Mucosa of descending colon (tissue), 3 donors: ENCODE measurements at places on chromosomes 12 and 14.

DNA sequence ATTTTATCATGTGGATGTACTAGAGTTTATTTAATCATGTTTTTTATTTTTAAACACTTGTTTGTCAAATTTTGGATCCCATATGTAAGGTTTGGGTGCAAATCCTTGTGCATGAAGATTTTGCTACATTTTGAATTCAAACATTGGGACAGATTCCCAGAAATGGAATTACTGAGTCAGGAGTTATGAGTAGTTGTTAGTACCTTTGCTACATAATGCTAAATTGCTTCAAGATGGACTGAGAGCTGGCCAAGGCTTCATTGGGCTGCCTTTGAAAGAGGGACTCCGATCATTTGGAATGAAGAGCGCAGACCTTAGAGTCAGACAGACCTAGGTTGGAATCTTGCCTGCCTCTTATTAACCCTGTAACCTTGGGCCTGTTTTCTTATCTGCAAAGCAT, 154.9 kb upstream of the PWP1 start:
- DNase-seq = no peak

DNA sequence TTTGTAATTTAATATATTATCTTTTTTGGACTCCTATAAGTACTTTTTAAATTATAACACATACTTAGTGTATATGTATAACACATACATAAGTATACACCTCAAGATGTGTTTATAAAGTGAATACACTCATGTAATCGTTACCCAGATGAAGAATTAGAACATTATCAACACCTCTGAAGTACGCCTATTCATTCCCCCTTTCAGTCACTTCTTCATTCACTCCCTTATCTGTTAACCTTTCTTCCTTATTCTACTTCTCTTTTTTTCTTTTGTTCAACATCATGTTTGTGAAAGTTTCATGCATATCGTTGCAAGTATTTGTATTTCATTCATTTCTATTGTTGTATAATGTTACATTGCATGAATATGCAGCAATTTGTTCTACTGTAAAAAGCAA, 98.5 kb downstream of the ARID2 start:
- DNase-seq = no peak

- no peak for DNase-seq
These were observed 140.0 kb downstream of the DPF3 start for GRCh38 chr14:72753879-72754400.

- no peak for DNase-seq
These were observed 178.3 kb downstream of the NAV3 start for GRCh38 chr12:78009031-78009430.

- no peak for DNase-seq
These were observed 11.9 kb downstream of the FAM222A start for GRCh38 chr12:109725321-109726105.

- DNase-seq = no peak
These were observed 38.5 kb downstream of the LRIG3 start for GRCh38 chr12:58881816-58882215.

GRCh38 chr14:79570648-79571047, 640.7 kb downstream of the DIO2 start:
- no peak for DNase-seq

DNA sequence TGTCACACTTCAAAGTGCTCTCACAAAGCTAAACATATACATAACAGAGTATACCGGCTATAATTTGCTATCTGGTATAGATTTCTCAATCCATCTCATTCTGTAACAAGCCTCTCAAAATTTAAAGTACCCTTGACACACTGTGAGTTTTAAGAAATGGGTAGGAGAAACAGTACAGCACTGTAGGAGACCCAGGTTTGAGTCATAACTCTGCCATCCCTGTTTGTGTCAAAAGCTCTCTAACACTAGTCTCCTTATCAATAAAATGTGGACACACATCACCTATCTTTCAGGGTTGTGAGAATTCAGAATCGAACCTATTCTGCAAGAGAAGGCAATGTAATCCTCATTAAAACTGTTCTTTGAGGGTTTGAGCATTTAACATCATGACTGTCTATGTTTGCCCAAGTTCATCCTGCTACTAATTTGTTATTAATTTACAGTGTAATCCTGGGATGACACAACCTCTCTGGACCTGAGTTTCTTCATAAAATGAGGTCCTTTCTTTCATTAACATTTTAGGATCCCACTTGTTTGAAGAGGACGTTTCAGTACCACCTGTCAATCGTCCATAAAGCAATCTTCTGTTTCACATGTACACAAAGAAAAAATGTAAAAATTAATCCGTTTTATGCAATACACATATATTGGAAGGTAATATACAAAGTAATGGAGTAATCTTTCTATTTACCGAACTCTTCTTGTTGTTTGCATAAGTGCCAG, 12.1 kb downstream of the SPTSSA start:
- no peak for DNase-seq

DNA sequence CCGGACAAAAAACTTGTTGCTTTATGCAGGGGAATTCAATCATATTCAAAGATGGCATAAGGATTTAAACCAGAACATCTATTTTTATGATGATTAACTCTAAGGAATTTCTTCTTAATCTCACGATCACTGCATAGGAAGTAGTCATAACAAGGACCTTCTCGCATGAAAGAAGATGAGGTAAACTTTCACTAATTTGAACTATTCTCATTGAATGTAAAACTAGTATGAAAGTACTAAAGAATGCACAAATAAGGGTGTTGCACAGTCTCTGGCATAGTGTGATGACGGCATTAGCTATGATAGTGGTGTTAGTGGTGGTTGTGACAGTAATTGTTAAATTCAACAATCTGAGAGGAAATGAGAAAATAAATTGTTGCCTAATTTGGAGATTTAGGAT, 280.0 kb downstream of the SLC6A15 start:
- DNase-seq = no peak

- DNase-seq = no peak
These were observed 458.4 kb upstream of the RGS6 start for GRCh38 chr14:71473843-71474242.

- peak; percentile 91 for DNase-seq
These were observed 2.7 kb downstream of the ASPG start for GRCh38 chr14:104087981-104088850.

DNA sequence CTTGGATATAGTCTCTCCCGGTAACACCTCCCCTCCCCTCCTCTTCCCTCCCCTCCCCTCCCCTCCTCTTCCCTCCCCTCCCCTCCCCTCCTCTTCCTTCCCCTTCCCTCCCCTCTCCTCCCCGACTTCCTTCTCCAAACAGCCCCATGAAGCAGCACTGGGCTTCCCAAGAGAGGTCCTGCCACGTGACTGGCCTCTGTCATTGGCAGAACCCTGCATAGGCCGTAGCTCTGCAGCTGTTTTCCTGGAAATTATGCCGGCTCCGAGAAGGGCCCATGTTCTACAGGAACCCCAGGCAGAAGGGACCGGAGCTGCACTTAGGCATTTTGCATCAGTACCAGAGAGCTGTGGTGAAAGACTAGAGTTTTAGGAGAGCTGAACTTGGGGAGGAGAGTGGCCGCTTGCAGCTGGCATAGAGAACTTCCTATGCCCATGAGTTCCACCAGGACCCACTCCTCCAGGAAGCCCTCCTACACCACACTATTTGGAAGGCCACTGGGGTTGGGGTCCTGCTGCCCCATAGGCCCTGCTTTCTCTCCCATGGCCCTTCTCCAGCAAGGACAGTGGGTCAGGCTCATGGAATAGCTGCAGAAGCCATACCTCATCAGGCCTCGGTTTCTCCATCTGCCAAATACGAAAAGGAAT, 5.1 kb upstream of the TNFAIP2 start:
- DNase-seq = no peak
